ENCODE measurements at places on chromosomes 7 and 10. TPM values are rescaled to one million over a fixed set of nuclear protein-coding genes. Genes with fewer than 3 reads are reported as not detected.

Gene GNAI1
- total RNA-seq, result 46.1 TPM

Gene CFAP69
- total RNA-seq, result 6.1 TPM

Gene PPP1R17
- total RNA-seq, result not detected

Gene MMP21
- not detected for total RNA-seq

Gene ASB15
- total RNA-seq, result not detected

Gene GLCCI1
- 4.9 TPM for total RNA-seq

Gene STAMBPL1
- 30.5 TPM for total RNA-seq

Gene PILRB
- 10.7 TPM for total RNA-seq

Gene ATOH7
- total RNA-seq, result not detected

Gene ADAM22
- total RNA-seq, result 5.5 TPM

Gene TMEM229A
- total RNA-seq, result not detected

Gene NPFFR1
- total RNA-seq, result not detected

Gene OIT3
- not detected for total RNA-seq

Gene SLC18A2
- total RNA-seq, result not detected

Gene PDZD7
- 1.5 TPM for total RNA-seq

Gene FXYD4
- total RNA-seq, result not detected

Gene FEZF1
- not detected for total RNA-seq

Gene CHRM2
- not detected for total RNA-seq

Gene DRGX
- not detected for total RNA-seq

Gene FBXL15
- 6.6 TPM for total RNA-seq

Gene FAM180A
- total RNA-seq, result 34.4 TPM

Gene CALHM2
- 51.1 TPM for total RNA-seq

Gene TDRD1
- 4.7 TPM for total RNA-seq
